AG08396 (cell line): ENCODE measurements at places on chromosomes 11 and 22.

- DNase-seq: no peak
These were observed 158.9 kb downstream of the MYO18B start for GRCh38 chr22:25900880-25901279.

GRCh38 chr11:128520888-128521681, 66.3 kb downstream of the ETS1 start:
- no peak for DNase-seq

GRCh38 chr11:37503411-37504059, 905.5 kb upstream of the RAG2 start:
- DNase-seq: no peak

- DNase-seq: no peak
These were observed 8.6 kb upstream of the POLDIP3 start for GRCh38 chr22:42623301-42623751.

DNA sequence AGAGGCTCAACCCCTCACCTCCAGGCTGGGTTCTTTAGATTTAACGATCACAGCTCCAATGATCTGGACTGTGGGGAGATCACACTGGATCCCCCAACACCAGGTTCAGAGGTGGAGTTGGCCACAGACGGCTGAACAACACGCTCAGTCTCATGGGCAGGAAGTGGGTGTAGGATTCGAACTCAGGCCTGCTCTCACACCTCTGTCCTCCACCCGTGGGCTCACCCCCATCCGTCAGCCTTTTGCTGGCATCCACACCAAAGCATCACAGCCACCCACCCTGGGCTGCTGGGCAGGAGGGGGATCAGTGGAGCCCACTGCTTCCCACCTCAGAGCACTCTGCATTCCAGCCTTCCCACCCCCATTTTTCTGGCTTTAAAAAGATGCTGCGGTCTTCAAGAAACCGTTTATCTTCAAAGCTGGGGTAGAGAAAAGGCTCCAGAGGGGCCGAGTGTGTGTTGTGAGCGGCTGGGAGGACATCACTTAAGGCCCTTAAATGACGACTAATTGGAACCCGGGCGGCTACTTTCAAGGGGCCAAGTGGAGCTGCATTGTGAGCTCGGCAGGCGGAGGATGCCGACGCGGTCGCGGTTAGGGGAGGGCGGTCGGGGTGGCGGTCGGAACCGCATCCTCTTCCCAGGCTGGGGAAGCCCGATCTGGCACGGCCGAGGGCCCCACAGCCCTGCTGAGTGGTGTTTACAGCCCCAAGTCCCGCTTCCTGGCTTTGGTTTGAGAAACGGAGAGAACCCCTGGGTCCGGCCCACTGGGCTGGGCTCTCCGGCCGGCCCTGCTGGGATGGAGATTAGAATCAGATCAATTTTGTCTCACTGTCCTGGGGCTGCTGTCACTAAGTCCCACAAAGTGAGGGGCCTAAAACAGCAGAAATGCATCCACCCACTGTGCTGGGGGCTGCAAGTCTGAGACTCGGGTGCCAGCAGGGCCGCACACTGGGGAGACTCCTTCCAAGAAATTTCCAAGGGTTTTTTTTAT, 15.9 kb upstream of the FGF3 start:
- no peak for DNase-seq

- no peak for DNase-seq
These were observed 210.5 kb upstream of the ISX start for GRCh38 chr22:34855471-34855870.

- DNase-seq: no peak
These were observed 25.9 kb downstream of the LARGE2 start for GRCh38 chr11:45948356-45948755.

DNA sequence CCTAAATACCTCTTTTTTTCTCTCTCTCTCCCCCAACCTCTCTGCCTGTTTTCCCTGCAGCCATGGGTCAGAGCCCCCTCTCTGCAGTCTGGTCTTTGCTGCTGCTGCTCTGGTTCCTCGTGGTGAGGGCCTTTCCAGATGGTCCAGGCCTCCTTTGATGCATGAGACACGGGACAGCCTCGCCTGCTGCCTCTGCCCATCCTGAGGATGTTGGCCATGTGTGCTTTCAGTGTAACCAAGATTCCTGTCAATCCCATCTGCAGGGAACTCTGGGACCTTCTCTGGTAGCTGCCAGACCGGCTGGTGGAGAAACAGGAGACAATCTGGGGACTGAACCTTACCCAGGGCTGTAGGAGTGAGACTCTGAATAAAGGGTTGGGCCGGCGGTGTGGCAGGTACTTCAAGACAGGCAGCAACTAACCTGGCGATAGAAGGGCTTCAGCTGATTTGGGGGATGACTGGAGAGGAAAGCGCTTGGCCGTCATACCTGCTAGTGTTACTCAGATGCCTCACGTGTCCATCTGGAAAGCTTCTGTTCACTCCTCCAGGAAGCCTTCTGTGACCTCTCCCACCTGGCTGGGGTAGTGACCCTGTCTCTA, 7.1 kb downstream of the CHRNA10 start:
- DNase-seq: no peak

GRCh38 chr22:22397875-22398524, 110.5 kb downstream of the ZNF280B start:
- DNase-seq: no peak

GRCh38 chr22:35410663-35411034, 10.7 kb downstream of the MCM5 start:
- no peak for DNase-seq

DNA sequence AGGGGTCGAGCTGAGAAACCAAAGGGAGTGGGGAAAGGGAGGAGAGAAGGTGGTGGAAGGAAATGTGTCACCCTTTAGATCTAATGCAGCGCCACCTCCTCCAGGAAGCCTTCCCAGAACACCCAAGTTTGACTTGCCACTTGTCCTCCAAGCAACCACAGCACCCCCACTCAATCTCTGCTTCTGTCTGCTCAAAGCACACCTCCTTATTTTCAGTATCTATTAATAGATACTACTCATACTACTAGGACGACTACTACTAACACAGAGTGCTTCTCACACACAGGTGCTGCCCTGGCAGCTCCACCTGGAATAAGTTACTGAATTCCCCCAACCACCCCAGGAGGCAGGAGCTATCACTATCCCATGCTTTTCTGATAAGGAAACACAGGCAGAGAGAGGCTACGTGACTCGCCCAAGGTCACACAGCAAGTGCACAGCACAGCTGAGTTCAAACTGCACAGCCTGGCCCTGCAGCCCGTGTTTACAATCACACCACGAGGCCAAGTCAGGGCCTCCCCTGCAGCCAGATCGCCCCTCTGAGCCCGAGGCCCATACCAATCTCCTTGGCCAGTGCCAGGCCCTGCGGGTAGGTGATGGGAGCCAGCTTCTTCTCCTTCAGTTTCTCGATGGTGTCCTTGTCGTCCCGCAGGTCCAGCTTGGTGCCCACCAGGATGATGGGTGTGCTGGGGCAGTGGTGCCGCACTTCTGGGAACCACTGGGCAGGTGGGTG, 13.2 kb downstream of the RAC2 start:
- DNase-seq: no peak

DNA sequence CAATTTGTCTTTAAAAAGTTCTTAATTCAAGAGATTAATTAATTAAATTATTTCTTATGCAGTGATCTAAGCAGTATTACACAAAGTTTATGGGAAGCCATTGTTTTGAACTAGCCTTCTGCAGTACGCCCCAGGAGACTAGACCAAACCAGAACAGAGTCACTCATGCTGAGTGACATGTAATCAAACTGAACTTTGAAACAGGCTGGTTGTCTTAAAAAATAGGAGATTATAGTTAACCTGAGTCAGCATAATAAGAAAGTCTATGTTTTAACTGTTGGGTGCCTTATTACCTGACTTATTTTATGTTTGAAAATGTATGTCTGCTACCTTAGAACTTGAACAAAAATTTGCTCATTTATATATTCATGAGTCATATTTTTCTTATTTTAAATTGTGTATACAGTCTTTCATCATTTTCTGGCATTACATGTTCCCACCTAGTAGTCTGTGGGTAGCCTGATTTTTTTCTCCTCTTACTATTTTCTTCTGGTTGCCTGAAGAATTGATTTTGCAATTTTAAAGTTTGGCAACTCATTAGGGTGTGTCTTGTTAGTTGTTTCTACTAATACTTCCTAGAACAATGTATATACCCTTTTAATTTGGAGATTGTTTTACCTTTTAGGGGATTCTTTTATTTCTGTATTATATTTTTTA, 161.4 kb downstream of the AASDHPPT start:
- DNase-seq: no peak

DNA sequence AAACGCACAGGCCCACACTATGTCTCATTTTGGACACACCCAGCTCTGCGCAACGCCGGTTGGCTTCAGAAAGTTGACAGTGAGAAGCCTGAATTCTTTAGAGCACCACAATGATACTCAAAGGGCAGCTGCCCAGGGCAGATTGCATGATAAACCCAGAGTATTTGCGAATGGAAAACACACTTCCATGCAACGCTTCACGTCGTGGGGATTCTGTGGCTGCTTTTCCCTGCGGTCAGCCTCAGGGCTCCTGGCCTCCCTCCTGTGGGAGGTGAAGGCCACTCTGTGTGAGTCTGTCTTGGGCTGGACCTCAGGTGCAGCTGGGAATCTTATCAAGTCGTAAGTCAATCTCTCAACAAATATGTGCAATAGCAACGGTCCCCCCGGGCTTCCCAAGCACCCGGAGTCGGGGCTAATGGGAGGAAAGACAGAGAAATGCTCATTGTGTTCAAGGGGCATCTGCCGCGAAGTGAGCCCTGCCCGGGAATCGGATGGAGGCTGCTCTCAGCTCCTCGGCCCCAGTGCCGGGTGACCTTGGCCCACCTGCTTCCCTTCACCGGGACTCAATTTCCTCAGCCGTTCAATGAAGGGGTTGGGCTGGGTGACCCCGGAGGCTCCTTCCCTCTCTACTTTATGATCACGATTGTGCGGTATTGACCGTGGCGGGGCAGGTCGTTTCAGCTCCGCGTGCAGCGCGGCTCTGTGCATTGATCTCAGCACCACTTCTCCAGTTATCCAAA, 623.6 kb downstream of the BRD1 start:
- DNase-seq: no peak

- no peak for DNase-seq
These were observed 57.8 kb downstream of the ELFN2 start for GRCh38 chr22:37369483-37369882.

DNA sequence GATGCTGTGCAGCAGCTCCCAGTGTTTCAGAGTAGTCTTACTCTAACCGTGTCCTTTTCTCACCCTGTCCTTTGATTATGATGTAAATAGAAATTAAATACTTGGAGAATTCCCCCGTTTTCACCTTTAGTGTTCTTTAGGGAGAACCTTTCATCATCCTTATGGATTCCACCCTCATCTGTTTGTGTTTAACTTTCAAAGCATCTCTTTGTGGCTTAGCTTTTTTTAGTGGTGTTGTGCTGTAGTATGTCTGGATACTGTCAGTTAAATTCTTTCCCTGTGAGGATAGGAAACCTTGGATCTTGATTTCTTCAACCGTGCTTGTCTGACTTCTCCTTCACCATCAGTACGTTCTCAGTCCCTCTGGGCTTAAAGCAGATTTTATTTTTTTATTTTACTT, 48.5 kb downstream of the PPP6R3 start:
- DNase-seq: no peak

- no peak for DNase-seq
These were observed 155.7 kb downstream of the GRIK4 start for GRCh38 chr11:120667281-120667680.

DNA sequence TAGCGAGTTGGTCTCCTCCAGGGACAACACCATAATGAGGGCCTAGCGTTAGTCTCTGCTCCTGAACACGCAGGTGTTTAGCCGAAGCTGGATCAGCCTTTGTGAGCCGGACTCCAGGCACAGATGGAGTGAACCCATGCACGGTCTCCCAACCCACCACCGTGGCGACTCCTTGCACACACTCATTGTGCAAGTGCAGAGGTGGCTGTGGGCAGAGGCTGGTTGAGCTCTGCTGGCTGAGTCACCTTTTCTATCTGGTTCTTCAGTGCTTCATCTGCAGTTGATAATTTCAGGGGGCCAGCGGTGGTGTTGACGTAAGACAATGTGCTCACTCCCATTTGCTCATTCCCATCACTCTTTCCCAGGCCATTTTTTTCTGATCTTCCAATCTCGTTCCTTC, 72.1 kb upstream of the SLC22A12 start:
- DNase-seq: no peak

DNA sequence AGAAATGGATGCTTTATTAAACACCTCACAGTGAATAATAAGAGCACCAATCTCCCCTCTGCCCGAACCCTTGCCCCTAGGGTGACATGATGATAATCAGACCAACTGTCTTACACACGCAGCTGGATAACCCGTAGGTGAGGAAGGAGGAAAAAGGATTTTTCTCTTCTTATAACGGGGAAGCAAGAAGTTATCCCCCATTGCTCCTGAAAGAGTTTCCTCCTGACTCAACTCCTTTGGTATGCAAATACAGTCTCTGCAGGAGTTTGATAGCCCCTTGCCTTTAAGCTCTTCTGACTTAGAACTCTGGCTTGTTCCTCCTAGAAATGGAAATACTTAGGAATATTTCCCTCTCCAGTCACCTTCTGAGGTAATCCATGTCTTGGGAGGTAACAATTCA, 455.8 kb downstream of the TMEM135 start:
- peak; percentile 14 for DNase-seq

- no peak for DNase-seq
These were observed 8.2 kb downstream of the MTFP1 start for GRCh38 chr22:30433773-30434172.
